Muscle of arm (tissue), 14 donors: ENCODE measurements at places on chromosomes 6 and 20.
A peak's percentile ranks its signal among the peaks of the same experiment; 100 is the strongest.

DNA sequence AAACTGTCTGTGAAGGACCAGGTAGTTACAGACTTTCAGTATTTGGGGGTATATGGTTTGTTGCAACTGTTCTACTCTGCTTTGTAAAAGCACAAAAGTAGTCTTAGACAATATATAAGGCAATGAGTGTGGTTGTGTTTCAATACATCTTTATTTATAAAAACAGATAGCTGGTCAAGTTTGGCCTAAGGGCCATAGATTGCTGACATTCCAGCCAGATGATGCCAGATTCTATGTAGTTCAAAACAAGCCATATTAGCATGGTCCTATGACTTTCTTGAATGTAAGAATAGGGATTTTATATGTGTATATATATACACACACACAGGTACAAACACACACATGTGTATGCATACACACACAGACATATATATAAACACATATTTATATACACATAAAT, 201.8 kb downstream of the GRIK2 start:
- no peak for DNase-seq

DNA sequence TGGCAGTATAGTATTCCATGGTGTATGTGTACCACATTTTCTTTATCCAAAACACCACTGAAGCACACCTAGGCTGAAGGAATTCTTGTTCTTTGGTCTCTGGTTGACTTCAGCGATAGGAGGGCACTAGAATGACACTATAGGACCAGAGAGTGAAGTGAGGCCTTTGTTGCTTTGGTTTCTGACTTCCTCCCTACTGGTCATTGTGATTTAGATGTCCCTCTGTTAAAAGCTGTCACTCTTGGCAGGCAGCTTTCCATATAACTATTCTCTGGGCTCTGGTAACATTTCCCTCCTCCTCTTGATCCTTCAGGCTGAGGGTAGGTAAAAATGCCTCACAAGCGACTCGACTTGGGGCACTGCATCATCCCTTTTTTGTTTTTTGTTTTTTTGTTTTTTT, 236.3 kb downstream of the MAFB start:
- no peak for DNase-seq

GRCh38 chr6:86715676-86716075, 221.7 kb upstream of the HTR1E start:
- DNase-seq = no peak

DNA sequence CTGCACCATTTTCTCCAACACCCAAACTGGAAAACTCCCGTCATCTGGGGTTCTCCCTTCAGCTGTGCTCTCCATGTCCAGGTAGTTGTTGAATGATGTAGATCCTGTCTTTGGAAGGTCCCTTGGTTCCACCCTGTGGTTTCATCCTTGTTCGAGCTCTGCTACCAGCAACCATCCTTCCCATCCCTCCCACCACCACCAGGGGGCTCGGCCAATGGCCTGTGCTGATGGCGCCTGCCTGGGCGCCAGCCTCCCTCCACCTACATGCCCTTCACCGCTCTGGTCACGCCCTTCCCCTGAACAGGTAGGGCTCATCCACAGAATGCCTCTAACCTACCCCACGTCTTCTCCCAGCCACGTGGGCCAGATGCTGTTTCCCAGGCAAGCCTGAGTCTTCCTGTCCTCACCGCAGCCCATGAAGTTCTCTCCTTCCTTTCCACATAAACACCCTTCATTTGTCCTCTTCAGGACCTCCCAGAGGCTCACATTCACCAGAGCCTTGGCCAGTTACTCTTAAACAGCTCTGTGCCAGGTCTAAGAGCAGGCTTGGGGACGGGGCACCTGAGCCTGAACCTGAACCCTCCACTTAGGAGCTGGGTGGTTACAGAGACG, 75.1 kb upstream of the DUSP22 start:
- DNase-seq = no peak

- DNase-seq = no peak
Observed at GRCh38 chr20:41086402-41087324, 50.7 kb upstream of the PLCG1 start.

- DNase-seq = peak; percentile 2
Observed at GRCh38 chr20:60313191-60313590, 355.0 kb downstream of the CDH26 start.

DNA sequence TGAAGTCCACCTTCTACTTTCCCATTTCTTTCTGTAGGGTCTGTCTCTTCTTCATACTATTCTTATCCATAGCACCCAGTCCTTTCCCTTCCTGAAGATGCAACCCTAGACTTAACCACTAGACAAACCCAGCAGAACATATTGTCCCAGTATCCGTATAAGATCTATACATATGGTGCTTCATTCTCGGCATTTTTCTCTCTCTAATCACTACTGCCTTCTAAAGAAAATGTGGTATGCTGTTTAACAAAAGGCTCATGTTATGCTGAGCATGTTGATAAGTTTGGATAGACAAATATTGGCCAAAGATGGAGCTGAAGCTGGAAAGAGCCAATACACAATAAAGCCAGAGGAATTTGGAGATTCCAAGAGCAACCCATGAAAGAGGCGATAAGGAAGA, 212.6 kb downstream of the MAFB start:
- no peak for DNase-seq

DNA sequence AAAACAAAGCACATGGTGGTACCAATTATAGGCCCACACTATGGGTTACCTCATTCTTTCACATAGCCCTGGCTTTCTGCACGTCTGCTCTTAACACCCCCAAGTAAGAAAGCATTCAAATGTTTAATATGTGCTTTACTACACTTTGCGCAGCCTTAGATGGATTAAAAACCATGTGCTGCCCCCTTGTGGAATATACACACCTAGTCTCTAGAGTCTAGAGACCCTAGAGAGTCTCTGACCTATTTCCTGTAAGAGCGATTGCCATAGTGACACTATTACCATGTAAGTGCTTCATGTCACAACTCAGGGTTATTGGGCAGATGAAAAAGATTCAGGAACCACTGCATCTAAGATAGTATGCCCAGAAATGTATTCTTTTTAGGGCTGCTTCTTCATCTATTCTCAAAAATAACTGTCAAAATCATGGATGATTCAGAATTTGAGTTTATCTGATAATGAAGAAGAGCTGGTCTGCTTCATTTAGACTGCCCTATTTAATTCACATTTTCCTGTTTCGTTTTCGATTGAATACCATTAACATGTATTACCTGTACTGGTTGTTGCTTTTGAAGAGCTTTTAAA, 186.3 kb downstream of the ADGB start:
- DNase-seq = no peak

DNA sequence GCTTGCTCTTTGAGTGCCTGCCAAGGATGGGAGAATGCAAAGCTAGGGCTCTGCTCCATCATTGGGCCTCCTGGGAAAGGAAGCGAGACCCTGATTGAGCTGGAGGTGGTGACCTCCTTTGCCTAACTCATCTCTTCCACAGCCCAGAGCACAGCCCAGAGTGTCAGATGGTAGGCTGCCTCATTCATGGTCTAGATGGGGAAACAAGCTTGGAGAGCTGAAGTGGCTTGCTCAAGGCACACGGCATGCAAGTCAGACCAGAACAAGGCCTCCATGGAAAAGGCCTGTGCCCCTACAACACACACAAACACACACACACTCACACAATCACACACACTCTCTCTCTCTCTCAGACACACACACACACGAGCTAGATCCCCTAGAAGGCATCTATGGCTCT, 17.5 kb downstream of the TGM3 start:
- DNase-seq = no peak

- DNase-seq = no peak
Observed at GRCh38 chr6:133983099-133983939, 30.3 kb downstream of the TBPL1 start.

DNA sequence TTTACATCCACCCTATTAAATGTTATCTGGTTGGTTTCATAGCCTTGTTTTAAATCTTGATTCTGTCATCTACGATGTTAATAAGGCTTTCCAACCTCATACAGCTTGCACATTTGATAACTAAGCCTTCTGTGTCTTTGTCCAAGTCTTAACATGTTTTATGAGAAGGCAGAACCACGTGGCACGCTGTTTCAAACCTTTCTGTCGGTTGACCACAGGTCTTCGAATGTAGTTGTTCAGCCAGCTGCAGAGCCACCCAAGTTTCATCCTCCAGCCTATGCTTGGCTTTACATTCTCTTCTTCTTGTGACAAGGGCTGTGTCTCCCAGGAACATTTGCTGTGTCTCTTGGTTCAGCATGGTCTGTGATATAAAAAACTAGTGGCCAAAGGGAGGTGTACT, 15.7 kb upstream of the SGK2 start:
- DNase-seq = no peak

GRCh38 chr6:80029470-80029869, 25.0 kb downstream of the TTK start:
- no peak for DNase-seq

- DNase-seq = no peak
Observed at GRCh38 chr6:3228771-3229565, 1.5 kb upstream of the TUBB2B start.

GRCh38 chr6:20170455-20171148, 41.7 kb downstream of the MBOAT1 start:
- no peak for DNase-seq

DNA sequence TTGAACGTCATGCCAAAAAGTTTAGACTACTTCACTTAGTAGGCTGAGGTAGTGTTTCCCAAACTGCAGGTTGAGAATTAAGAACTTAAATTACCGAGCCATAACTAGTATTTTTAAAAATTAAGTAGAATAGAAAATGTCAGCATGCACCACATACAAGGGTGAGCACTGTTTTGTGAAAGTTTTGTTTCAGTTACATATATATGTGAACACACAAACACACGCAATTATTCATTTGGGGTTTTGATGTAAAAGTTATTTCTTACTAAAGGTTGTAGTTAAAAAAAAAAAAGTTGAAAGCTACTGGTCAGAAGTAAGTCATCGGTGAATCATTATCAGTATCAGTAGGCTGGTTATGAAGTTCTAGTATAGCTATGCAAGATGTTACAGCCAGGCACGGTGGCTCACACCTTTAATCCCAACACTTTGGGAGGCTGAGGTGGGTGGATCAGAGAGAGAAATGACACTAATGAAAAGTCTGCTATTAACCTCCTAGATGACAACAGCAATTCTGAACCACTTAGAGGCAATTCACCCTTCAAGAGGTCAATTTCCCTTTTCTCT, 24.1 kb downstream of the FASTKD5 start:
- DNase-seq = no peak

DNA sequence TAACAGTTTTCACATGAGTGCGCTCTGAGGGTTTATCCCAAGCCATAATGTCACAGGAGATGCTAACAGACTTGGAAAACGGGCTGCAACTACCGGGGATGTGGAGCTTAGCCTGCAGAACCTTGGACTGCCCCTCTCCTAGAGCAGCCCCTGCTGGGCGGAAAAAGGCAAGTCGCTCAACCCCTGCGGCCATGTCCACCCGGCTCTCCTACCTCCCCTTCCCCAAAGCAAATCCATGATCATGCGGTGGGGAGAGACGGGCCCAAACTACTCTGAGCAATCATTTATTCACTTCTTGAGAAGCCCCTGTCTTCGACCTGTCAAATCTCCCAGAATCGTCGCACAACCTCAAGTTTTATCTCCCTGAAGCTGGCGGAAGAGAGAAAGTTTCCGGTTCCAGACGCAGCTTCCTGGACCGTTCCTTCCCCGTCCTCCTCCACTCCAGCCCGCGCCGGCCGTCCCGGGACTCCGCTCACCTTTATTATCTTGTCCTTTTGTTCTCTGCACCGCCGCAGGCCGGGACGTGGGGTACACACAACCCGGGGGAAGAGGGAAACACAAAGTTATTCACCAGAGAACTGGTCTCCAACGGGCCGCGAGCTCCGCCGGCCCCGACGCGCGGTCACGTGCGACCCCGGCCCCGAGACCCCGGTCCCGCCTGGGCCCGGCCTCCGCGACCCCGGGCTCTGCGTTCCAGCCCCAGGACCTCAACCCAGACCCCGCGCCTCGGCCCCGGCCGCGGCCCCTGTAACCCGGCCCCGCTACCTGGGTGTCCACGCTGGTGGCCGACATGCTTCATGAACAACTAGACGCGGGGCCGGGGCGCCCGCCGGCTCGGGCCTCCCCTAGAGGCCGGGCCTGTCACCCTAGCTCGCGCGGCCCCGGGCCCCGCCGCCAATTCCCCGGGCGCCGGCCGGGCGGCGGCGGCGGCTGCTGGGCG, 560 bp downstream of the YTHDF1 start:
- no peak for DNase-seq

DNA sequence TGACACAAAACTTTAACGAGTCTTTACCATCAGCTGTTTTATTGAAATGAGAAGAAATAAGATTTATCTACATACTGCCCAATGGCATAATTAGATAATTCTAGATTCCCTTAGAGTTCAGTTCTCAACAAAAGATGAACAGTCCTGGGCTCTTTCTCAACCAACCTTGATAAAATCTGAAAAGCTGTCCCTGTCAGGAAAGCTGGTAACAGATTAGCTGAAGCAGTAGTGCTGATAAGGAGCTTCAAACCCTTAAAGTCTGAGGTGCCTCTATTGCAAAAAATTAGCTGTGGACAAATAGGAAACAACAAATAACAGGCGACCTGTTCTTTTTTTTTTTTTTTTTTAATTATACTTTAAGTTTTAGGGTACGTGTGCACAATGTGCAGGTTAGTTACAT, 35.9 kb upstream of the FAM135A start:
- no peak for DNase-seq

GRCh38 chr20:58715801-58716475, 23.3 kb downstream of the NPEPL1 start:
- DNase-seq = no peak

- DNase-seq = no peak
Observed at GRCh38 chr6:159943101-159943632, 25.7 kb upstream of the IGF2R start.

- DNase-seq = no peak
Observed at GRCh38 chr6:35694462-35694861, 5.7 kb upstream of the FKBP5 start.

- DNase-seq = no peak
Observed at GRCh38 chr20:58869662-58870227, 17.2 kb downstream of the GNAS start.

DNA sequence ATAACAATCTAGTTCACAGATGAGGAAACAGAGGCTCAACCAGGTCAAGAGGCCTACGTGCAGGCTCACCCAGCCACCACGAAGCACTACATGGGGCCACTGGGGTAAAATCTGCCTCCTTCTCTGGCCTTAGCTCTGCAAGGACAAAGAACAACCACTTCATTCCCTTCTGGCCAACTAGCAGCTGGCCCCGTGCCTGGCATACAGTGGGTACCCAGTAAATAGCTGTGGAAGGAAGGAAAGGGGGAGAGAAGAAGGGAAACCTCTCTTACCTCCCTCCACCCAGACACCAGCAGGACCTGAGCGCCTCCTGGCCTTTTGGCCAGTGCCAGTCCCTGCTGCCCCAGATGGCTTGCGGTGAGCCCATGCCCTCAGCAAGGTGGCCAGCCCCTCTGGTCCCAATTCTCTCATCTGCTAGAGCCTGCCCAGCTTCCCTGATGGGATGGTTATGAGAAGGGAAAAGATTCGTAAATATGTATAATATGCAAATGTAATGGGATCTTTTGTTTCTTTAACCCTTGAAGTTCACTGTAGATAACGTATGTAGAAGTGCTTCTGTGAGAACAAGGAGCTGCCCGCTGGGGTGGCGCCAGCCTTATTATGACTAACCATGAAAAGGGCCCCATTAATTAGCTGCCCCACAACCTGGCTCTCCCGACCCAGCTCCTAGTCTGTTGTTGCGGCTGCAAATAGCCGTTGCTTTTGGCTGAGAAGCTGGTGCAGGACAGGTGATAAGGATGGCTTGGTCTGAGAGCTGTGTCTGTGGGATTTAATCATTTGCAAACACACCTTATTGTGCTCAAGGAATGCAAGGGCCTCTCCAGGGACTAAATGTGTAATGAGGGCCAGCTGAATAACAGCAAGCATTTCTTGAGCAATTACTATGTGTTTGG, 62.0 kb downstream of the DLGAP4 start:
- DNase-seq = no peak
